ENCODE measurements at places on chromosomes 2 and 18.

DNA sequence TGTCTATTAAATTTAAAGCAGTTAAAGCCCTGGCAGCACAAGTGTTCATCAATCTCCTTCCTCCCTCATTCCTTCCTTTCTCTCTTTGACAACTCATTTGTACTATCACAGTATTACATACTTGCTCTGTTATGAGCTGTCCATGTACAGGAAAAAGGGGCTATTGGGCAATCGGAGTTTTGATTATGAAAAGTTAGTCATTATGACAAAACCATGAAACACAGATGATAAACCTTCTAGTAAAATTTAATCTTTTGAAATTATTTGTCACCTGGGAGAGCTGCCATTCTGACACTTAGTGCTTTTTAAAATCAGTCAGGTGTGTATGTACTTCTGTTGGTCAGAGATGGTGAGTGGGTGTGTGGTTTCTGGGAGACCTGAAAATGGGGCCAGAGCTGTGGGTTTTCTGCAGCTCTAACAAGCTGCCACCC is 39.4 kb downstream of the MAP4K4 start:
- no peak for DNase-seq

- no peak for DNase-seq
These were observed 19.8 kb downstream of the DTNA start for GRCh38 chr18:34729740-34730355.

GRCh38 chr2:109020217-109020637 is 31.2 kb upstream of the EDAR start:
- no peak for DNase-seq

GRCh38 chr2:45700407-45701013 is 49.0 kb downstream of the PRKCE start:
- no peak for DNase-seq

DNA sequence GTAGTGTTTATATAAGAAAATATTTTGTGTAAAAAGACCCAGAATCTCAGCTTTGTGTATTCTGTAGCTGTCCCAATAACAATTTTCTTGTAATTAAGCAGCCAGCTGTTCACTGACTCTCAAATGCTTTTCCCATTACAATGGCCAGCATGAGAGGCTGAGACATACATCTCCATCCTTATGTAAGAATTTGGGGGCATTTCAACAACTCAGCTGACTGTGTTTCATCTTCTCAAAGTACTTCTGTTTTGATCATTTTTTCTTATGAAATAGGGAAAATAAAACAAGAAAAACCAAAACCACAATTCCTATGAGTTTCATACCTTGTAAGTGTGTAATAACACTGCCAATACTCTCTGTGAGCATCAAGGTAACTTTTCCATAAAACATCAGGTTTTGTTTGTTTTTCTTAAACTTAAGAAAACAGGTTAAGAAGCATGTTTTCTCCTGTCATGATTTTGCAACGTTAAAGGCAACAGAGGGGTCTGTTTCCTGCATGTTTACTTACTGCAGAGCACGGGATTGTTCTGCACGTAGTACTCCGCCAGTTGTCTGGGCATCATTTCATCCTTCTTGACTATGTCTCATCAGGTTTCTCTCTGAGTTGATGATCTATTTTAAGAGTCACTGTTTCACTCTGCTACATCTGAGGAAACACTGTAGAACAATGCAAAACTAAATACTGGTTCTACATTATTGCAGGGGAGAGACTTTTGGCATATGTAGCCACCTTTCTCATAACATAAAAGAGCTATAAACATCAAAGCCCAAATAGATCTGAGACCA is 62.9 kb upstream of the CYRIA start:
- DNase-seq = no peak

GRCh38 chr2:156411835-156412234 is 24.3 kb upstream of the GPD2 start:
- DNase-seq = no peak

DNA sequence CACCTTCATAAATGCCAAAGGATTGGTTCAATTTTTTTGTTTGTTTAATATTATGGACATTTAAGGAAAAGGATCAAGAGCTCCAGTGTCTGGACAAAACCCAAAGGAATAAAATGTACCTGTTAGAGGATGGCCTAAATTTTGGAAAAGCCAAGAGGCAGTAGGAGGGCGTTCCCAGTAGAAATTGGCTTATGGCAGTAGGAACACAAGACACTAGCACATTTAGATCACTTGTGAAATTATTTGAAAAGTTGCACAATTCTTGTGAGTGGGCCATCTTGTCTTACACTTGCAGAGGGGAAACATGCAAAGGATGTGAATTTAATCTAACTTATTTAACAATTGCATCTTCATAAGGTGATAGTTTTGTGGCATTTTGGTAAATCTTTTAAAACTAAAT is 3.2 kb downstream of the BZW1 start:
- DNase-seq = no peak

- DNase-seq = no peak
These were observed 209.0 kb upstream of the VWC2L start for GRCh38 chr2:214201892-214202291.

DNA sequence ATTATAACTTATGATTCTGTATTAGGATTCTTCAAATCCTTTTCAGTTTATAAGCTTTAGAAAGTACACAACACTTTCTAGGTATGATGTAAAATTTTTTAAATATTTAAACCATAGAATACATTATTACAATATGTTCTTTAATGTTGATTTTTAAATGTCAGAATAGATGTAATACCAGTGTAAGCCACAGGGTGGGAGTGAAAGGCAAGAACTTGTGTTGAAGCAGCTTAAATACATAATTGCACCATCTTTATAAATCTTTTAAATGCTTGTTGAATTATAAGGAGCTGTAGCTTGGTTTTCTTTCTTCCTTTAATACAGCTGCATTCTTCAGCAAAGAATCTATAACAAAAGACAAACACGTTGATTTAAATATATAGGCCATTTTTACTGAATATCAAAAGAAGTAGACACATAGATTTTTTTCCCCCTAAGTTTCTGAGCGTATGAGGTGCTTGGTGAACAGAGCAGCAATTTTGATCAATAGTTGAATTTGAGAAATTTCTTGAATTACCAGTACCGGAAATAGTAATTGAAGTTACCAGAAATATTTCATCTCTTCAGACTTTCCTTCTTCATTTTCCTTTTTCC is 63.0 kb downstream of the TANK start:
- DNase-seq = peak; percentile 85

DNA sequence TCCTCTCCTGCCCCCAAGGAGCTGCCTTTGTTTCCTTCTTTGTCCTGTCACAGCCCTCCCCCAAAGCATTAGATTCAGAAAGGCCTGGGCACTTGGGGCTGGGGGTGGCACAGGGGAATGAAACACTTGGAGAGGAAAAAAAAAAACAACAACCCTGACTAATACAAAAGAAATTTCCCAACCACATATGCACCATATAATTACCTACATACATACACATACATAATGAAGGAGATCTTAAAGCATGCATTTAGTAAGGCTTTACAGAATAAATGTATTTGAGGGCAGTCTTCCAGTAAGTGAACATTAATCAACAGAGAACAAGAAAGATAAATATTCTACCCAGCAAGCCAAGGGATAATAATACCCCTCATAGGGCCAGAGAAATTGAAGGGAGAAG is 70.0 kb upstream of the PPP1CB start:
- no peak for DNase-seq

DNA sequence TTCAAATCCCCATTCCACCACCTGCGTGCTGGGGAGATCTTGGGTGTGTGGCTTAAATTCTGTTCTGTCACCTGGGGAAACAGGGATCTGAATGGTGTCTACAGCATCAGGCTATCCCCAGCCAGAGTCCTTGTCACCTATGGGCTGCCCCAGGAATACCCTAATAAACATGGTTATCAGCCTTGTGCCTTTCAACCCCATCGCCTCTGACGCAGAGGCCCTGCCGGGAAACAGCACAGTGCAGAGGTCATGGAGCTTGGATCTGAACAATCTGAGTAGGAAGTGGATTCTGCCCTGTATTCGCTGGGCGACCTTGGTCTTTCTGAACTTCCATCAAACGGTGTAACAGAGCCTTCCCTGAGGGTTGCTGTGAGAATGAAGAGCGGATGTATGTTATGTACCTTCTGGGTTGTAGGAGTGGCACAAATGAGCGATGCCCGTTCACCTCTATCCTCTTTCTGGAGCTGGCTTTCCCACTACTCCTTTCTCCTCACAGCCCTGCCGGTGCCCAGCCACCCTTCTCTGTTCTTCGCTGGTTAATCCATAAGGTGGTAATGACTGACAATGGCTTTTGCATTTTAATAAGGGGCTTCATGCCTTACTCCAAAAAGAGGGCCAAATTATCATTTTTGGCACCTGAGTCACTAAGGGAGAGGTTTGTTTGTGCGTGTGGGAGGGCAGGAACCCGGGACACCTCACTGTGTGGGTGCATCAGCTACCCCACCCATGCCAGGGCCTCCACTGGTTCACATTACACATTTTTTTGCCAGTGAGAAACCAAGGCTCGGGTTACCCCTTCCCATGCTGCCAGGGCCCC is 256.5 kb downstream of the MYCN start:
- DNase-seq = no peak

DNA sequence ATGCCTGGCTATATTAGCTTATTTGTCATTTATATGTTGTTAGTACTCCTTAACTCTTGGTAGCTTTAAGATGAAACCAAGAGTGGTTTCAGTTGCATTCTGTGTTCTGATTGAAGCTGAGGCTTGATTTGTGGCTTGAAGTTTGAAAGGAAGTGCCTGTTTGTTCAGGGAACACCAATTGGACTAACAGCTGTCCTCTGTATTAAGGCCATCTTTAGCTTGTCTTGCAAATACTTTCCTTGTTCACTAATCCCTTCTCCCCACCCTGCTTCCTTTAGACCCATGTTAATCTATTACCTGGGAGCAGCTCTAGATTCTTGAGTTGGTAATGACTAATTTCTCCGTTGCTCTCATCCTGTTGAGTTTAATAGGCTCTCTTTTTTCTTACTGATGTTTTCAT is 13.4 kb downstream of the ITGA6 start:
- no peak for DNase-seq

- no peak for DNase-seq
These were observed 6.9 kb downstream of the ALLC start for GRCh38 chr2:3664925-3665324.

GRCh38 chr2:203905656-203906055 is 30.9 kb upstream of the ICOS start:
- no peak for DNase-seq

DNA sequence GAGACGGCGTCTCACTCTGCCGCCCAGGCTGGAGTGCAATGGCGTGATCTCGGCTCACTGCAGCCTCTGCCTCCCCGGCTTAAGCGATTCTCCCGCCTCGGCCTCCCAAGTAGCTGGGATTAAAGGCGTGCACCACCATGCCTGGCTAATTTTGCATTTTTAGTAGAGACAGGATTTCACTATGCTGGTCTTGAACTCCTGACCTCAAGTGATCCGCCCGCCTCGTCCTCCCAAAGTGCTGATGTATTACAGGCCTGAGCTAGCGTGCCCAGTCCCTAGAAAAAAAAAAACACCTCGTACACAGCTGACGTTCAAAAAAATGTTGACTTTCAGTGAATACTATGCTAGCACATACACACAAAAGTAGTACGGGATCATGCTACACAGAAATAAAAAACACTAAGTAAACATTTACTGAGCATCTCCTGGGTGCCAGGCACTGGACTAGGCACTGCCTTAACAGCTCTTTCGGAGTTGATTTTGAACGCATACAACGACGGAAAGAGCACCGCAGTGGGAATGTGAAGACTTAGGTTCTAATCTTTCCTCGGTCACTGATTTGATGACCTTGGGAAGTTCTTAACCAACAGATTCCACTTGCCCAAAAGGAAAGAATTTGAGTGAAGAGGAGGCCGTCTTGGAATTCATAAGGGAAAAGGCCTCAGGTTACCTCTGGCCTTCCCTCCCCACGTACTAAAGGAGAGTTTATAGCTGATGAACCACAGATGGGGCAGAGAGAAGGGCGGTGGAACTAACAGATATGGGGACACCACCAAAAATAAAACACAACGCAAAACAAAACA is 1.1 kb downstream of the DNAJC27 start:
- no peak for DNase-seq

- DNase-seq = no peak
These were observed 620 bp upstream of the SLC9A2 start for GRCh38 chr2:102618452-102619413.

DNA sequence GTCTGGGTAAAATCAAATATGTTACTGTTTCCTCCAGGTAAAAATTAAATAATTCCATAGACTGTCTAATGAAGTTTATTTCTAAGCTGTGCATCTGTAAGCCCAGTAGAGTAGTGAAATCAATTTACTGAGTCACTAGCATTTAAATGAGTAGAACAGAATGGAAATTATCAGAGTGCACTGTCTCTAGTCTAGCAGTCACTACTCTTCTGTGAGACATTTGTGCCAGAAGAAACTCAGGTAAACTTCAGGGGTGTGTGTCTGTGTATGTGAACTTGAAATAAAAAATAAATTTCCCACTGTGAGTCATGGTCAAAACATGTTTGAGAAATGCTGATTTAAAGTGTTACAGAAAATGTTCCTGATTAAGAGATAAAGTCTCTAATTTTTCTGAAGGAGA is 146.4 kb downstream of the RIF1 start:
- no peak for DNase-seq

- DNase-seq = no peak
These were observed 63.1 kb downstream of the SPOPL start for GRCh38 chr2:138564586-138565229.

GRCh38 chr2:190301032-190301431 is 18.6 kb downstream of the HIBCH start:
- DNase-seq = no peak

DNA sequence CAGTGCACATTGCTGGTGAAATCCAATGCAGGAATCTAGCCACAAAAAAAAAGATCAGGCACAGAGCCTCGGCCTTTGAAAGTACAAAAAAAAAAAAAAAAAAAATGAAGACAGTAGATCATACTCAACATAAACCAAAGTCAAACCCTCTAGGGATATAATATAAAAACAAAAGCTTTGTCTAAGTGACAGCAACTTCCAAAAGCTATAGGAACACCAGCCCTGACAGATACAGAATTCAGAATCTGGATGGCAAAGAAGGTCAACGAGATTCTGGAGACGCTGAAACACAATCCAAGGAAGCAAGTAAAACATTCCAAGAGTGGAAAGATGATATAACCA is 54.0 kb upstream of the SCN1A start:
- no peak for DNase-seq

- DNase-seq = no peak
These were observed 7.0 kb upstream of the AOX1 start for GRCh38 chr2:200578778-200579177.

GRCh38 chr2:36337354-36337753 is 18.2 kb upstream of the CRIM1 start:
- DNase-seq = no peak

- DNase-seq = no peak
These were observed 123.1 kb upstream of the CAB39 start for GRCh38 chr2:230589497-230590015.
